ENCODE measurements at places on chromosomes 13 and 19.

- DNase-seq: no peak
Observed at GRCh38 chr13:41408121-41408520, 49.2 kb upstream of the RGCC start.

GRCh38 chr19:12513531-12514061 is 29.0 kb upstream of the ZNF709 start:
- DNase-seq: no peak

DNA sequence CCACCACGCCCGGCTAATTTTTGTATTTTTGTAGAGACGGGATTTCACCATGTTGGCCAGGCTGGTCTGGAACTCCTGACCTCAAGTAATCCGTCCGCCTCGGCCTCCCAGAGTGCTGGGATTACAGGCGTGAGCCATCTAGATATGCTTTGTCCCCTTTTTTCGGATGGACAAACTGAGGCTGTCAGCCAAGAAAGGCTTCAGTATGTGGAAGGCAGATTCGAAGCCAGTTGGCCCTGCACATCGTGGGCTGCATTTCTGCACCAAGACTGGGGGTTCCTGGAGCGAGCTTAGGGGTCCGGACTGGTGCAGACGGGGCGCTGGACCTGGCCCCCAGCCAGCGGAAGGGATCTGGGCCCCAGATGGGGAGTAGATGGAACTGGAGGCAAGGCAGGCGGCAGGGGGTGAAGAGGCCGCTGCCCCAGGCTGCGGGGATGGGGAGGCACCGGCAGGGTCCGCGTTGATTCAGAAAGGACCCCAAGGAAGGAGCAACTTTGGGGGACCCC is 9.7 kb upstream of the JUND start:
- peak; percentile 33 for DNase-seq

DNA sequence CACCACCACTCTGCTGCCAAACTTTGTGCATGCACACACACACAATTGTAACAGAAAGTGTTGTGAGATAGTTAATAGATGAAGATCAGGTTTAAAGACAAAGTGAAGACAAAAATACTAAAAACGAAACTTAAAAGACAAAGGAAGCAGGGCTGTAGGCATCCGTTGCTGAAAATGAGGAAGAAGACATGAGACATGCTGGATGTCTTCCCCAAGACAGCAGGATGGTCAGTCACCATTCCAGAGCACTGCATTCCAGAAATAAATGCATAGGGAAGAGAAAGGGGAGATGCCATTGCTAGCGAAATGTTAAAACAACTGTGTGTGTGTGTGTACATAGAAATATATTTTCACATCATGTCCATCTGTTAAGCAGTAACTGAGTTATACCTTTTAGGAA is 520.1 kb downstream of the SUCLA2 start:
- no peak for DNase-seq

DNA sequence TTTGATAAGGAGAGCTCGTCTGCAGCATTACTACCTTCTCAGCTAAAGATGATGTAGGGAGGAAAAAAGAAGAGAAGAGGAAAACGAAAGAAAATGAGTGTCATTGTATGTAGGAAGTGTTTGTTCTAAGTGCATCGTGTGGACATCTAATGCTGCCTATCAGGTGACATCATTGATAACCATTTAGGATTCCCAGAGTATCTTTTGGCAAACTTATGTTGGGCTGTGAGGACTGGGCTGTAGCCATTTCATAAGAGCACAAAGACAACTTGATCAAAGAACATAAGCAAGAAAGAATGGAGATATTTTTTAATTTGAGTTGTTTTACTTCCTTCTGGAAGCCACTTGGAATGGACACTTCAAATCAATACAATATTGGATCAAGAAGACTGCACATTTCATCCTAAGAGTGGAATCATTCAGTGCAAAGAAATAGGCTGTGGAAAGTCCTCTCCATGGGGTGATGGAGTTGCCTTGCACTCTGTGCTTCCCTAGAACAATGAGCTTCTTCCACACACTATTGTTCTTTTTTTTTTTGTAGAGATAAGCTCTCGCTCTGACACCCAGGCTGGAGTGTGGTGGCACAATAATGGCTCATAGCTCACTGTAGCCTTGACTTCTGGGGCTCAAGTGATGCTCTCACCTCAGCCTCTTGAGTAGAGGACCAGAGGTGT is 52.4 kb upstream of the UBL3 start:
- no peak for DNase-seq
